Left kidney (tissue), 8 donors: ENCODE measurements at places on chromosomes 6 and 20. TPM values are rescaled to one million over a fixed set of nuclear protein-coding genes. Genes with fewer than 3 reads are reported as not detected.

- DNase-seq: no peak
Observed at GRCh38 chr6:170165471-170166117, 125.3 kb downstream of the DLL1 start.

GRCh38 chr6:25002326-25003091 is 66.7 kb upstream of the RIPOR2 start:
- no peak for DNase-seq

DNA sequence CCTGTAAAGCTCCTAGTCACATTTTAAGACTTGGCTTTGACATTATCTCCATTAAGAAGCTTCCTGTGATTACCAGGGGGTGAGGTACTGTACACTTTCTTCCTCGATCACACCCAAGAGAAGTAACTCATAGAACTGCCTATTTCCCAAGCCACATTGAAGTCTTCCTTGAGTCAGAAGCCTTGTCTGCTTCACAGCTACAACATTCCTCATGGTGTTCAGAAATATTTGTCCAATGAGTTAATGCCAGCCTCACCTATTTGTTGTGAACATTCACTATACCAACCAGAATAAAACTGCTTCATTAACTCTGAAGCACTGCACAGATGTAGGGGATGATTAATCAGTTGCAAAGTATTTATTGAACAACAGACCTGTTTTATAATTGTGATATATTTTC is 622.3 kb downstream of the PTPRT start:
- DNase-seq: no peak

- no peak for DNase-seq
Observed at GRCh38 chr6:116083052-116083451, 17.6 kb upstream of the NT5DC1 start.

GRCh38 chr20:33024243-33024560 is 7.2 kb upstream of the BPIFB6 start:
- no peak for DNase-seq

- DNase-seq: no peak
Observed at GRCh38 chr6:143754204-143754603, 76.4 kb downstream of the PHACTR2 start.

DNA sequence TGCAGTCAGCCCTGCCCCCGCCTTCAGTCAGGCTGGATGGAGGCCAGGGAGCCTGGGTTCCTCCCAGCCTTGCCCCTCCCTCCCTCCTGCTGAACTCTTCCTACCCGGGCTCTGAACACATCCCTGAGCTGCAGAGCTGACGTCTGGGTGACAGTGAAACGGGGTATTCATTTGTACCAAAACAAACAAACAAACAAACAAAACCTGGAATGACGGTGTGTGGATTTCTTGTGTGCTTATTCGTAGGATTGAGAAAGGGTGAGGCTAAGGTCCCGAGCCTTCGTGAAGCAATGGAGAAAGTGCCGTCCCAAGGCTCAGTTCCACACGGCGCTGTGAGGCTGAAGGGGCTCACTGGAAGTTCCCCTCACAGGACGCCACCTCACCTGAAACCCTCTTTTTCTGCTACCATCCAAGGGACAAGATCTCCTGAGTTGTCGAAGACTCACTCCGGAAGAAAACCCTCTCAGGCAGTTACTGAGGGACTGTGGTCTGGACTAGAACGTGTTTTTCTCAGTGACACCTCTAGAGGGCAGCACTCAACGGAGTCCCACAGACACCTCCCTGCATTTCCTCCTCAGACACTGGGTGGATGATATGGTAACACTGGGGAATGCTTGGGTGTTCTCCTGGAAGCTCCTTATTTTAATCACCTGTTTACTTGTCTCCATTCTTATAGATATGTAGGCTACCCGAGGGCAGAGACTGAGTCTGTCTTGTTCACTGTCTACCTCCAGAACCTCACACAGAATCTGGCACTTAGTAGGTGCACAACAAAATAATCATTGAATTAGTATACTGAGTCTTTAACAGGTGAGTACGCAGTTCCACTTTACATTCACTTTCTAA is 27.3 kb downstream of the GSTA3 start:
- DNase-seq: peak; percentile 59

DNA sequence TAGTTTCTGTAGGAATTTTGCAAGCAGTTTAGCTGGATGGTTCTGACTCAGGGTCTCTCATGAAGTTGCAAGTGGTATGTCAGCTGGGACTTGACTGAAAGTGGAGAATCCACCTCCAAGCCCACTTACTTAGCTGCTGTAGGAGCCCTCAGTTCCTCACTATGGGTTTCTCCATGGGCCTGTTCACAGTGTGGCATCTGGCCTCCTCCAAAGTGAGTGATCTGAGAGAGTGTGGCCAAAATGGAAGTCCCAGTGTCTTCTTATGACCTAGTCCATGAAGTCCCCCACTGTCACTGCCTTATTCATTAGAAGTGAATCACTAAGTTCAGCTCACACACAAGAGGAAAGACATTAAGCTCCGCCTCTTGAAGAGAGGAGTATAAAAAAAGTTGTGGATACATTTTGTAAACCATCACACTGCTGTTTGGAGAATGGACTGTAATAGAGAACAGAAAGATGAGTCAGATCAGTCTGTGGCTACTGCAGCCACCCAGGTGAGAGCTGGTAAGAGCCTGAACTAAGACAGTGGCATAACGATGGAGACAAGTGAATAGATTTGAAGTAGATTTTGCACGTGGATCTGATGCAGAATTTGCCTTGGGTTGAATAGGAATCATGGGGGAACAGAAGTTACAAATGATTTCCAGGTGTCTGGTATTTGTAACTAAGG is 4.9 kb upstream of the NELFCD start:
- DNase-seq: no peak

DNA sequence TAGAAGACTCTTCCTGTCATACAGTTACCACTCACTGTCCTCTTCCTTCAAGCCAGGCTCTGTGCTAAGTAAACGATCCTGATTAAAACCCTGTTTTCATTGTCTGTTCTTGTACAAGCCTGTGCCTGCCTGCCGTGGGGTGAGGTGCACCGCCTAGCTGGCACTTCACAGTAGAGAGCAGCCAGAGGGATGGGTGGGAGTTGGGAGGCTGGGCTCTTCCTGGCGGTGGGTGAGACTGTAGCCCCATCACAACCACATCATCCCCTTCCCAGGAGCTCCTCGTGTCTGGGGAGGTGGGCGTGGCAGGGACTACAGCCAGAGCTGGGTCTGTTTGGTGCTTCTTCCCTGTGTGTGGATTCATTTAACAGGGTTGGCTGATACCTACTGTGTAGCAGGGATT is 382.0 kb downstream of the TAF4 start:
- no peak for DNase-seq

DNA sequence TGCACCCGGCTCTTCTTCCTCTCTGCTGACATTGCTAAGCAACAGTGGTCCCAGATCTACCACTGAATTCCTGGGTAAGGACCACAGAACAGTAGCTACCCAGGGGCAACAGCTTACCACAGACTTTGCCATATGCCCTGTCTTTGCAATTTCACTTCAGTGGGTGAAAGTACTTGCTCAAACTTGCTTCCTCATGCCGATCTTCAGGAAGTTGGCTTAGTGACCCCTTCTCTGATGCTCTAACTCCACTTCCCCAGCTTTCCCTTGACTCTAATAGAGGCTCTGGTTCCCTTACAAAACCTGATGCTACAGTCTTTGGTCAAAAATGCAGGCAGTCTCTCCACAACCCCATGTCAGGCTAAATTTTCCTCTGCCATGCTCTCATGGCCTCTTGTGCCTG is 3.3 kb upstream of the TAAR5 start:
- DNase-seq: no peak

DNA sequence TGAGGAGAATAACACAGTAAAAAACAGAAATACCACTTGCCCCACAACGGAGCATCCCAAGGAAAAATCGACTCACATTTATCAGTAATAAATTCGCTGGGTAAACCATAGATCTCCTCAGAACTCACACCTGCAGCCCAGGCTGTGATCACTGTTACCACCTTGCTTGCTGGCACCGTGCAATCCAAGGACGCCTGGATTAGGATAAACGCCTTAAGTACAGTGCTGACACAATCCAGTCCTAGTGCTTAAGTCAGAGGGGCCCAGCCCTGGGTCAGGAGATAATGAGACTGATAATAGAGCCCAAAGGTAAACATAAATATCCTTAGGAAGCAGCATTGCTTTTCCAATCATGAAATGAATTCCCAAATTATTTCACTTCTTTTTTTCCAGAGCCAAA is 62.5 kb downstream of the EPB41L2 start:
- no peak for DNase-seq

DNA sequence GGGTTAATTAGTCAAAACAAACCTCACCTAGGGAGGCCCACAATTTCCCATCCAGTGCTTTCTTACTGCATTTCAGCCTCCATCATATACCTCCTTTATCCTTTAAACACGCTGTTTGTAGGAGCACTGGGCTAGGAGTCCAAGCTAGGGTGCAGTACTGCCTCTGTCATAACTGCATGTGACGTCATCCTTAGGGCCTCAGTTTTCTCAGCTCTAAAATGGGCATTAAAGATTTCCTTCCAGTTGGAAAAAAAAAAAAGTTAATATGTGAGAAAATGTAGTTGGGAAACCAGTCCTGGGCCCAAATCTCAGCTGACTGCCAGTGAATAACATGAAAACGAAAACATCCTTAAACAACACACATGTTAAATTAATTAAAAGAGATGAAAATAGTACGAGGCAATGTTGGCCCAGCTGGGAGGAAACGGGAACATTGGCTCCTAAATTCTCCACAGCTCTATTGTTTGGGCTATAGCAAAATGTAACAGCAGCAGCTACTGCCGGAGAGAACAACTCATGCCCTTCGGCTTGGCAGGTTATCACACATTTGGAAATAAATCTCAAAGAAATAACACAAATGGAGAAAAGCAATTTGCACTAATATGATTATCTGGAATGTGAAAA is 79.9 kb upstream of the CCDC167 start:
- no peak for DNase-seq

GRCh38 chr6:2839982-2840748 is 1.5 kb downstream of the SERPINB1 start:
- no peak for DNase-seq

- no peak for DNase-seq
Observed at GRCh38 chr6:72504406-72504805, 117.5 kb upstream of the KCNQ5 start.

DNA sequence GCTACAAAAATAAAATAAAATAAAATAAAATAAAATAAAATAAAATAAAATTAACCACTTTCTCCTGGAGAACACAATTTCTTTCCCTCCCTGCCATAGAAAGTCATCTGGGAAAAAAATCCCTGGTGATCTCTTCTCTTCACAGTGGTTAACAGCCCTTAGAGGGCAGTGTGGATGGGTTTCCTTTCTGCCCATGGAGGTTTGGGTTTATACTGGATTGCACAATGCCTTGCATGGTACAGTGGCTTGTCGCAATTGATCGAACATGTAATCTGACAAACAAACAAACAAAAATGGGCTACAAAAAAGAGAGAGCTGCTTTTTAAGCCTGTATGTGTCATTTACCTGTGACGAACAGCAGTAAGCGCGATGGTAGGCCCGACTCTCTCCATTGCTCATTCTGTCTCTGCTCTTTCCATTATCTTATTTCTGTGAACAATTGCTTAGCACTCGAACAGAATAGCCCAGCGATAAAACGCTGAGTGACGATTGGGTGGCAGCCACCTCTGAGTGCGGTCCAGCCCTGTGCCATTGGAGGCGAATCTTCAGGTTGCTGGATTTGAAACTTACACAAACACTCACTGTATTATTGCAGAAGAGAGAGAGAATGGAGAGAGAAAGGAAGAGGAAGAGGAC is 166.1 kb downstream of the CD83 start:
- DNase-seq: no peak

DNA sequence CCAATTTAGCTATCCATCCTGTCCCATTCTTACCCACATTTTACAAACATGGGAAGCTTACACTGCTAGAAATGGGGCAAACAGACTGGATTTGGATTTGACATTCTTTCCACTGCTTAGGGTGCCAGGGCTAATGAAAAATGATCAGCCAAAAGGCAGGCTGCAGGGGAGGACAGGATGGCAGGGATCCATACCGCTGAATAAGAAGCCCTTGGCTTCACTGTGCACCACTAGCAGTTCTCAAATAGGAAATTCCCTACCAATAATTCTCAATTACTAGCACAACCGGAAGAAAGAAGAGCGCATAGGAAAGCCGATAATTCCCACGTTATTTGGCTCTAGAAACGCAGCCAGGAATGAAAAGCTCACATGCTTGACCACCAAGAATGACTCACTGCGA is 73.1 kb downstream of the NDUFAF5 start:
- DNase-seq: no peak

Gene PRDM13
- polyA plus RNA-seq: not detected

Gene CST3
- polyA plus RNA-seq: 115 TPM

Gene IBTK
- polyA plus RNA-seq: 56.8 TPM

Gene TSPO2
- 0.76 TPM for polyA plus RNA-seq

Gene LTB
- 0.91 TPM for polyA plus RNA-seq

Gene SLC22A2
- polyA plus RNA-seq: 14.3 TPM

Gene BNIP5
- polyA plus RNA-seq: 0.17 TPM

Gene TOX2
- polyA plus RNA-seq: 3.7 TPM

Gene PRICKLE4
- 6.8 TPM for polyA plus RNA-seq
